Epithelial cell of proximal tubule (primary cell): ENCODE measurements at places on chromosomes 1 and 21.

GRCh38 chr1:93437976-93438605 is 9.8 kb upstream of the FNBP1L start:
- DNase-seq: no peak

- DNase-seq: no peak
Measured at GRCh38 chr21:35428489-35428888, 379.4 kb upstream of the RUNX1 start.

DNA sequence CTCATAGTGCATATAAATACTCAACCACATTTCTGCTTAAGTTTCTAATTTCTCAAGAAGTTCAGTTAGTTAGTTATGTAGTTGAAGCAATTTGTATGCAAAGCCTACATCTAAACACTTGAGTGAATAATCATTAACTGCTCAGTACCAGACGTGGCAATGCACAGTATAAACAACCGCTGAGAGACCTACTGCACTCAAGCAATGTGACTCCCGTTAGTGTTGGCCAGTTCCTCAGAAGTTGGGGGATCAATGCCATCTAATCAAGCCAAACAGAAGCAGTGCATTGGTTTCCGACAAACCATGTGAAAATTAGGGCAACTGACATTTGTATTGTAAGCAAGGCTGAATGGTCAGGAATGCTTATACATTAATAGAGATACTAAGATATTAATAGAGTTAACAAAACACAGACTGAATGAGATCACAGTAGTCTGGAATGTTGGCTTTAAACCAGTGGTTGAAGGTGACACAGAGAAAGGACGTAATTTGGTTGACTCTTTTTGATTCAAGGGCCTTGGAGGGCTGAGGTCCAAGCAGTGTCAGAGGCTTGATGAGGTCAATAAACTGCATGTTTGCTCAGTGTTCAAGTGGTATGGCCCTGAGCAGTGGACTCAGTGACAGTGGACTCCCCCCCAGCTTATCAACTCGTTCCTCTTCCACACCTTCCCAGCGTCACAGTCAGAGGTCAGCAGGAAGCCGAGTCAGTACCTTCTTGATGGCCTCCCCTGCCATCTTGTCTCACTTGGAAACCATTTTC is 255.5 kb downstream of the CTH start:
- peak; percentile 35 for DNase-seq

DNA sequence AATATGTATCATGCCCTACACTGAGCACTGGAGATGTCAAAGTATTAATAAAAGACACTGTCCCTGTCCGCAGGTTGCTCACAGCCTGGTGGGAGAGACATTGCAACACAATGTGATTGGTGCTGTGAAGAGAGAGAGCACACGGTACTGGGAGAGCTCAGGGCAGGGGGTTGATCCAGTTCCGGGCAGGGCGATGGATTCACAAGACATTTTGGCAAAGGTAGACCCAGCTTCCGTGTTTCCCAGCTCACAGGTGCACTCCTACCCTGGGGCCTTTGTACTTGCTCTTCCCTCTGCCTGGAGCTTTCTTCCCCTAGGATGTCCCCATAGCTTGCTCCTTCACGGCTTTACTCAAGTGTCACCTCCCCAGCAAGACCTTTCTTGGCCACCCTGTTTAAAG is 1.4 kb downstream of the PLA2G5 start:
- no peak for DNase-seq

DNA sequence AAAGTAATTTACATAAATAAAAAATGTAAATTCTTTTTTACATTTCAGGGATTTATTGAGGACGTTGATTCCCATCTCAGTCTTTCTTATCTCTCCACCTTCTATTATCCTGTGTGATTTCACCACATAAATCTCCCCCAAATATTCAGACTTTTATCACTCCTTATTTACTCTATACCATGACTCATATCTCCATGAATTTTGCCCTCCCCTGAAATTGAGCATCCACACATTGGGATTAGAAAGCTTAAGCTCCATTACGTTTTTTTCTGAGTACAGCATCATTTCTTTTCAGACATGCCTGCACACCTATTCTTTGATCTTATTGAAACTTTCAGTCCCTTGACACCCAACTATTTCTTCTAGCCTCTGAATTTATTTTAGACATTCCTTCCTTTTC is 111.2 kb downstream of the IFI44 start:
- DNase-seq: no peak

GRCh38 chr1:71908871-71909390 is 373.4 kb downstream of the NEGR1 start:
- no peak for DNase-seq

- DNase-seq: peak; percentile 84
Measured at GRCh38 chr1:97144527-97144926, 422.9 kb downstream of the PTBP2 start.

- DNase-seq: no peak
Measured at GRCh38 chr1:6523566-6523965, 30.7 kb downstream of the NOL9 start.

GRCh38 chr1:210250665-210250997 is 18.0 kb downstream of the SERTAD4 start:
- no peak for DNase-seq

DNA sequence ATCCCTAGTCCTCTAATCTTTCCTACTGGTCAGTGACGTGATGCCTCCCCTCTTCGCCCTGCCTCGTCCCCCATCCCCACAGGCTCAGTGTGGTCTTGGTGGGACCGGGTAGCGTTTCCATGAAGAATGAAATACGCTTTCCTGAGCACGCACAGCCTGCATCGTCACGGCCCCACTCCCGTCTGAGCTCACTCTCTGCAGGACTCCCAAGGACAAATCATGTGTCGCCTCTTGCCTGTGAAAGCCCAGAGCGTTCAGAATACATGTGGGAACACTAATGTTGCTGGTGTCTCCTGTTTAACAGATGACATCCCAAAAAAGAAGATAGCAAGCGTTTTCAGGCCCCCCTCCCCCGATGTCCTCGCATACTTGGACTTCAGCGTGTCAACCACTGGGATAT is 49.2 kb downstream of the S100B start:
- DNase-seq: no peak

GRCh38 chr21:14076143-14076806 is 134.5 kb downstream of the LIPI start:
- DNase-seq: no peak

- peak; percentile 6 for DNase-seq
Measured at GRCh38 chr1:208007938-208008342, 97.0 kb upstream of the CD34 start.

GRCh38 chr1:14725695-14726094 is 127.2 kb downstream of the KAZN start:
- no peak for DNase-seq

DNA sequence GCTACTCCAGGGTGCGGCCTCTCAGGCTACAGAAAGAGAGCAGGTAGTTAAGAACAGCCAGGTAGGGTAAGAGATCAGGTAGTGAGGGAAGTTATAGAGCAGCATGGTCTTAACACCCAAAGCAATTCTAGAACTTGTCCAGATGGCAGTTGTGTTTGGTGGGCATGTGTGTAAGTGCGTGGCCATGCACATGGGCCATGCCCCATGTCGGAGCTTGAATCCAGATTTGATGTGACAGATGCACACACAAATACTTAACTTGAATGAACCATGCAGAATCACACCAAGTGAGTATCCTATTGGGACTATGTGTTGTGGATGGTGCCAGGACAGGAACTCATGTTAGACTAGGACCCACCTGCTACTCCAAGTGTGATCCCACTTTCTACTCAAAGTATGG is 145.7 kb upstream of the HMGB4 start:
- DNase-seq: no peak

DNA sequence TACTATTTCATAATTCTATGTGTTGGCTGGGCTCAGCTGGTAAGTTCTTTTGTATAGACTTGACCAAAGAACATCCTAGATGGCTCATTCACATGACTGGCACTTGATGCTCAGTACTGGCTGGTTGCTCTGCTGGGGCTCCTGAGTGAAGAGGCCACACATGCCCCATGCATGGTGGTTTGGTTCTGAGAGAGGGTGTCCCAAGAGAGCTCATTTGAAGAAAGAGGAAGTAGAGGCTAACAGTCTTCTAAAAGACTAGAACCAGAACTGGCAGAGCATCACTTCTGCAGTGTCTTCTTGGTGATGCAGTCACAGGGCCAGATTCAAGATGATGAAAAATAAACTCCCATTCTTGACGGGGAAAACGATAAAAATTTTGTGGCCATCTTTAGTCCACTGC is 5.2 kb upstream of the BACH1 start:
- no peak for DNase-seq

- no peak for DNase-seq
Measured at GRCh38 chr1:13564073-13564472, 19.6 kb upstream of the PDPN start.

DNA sequence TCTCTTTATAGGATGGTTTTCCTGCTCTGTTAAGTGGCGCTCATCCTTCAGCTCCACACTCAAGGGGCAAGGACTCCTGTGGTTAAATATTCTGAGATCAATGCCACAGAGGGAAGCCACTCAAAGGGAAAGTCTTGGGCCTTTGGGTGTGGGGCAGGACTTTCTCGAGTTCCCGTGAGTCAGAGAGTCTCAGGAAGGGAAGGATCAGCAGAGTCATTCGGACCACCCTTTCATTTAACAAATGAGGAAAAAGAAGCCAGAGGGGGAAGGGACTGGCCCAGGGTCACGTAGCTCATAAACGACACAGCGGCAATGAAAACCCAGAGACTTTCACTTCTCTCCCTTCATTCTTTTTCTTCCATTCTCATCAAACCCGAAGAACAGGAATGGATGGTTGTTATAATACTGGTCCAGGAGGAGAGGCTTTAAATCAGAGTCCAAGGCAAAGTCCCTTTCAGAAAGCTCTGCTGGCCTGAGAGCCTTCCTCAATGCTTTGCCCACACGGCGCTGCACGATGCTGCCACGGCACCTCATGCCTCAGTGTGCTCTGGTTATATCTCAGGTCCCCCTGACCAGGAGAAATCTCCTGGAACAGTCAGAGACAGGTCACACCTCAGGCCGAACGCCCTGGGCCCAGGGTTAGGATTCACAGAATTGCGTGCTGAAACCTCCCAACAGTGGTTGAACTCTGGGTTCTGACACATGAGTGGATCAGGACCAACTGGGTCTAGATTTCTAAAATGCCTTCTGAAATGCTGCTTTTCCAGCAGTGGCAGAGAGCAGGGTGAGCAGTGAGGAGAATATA is 65.3 kb downstream of the TENT5C start:
- DNase-seq: no peak

GRCh38 chr1:13730751-13731482 is 30.9 kb downstream of the PRDM2 start:
- DNase-seq: no peak

DNA sequence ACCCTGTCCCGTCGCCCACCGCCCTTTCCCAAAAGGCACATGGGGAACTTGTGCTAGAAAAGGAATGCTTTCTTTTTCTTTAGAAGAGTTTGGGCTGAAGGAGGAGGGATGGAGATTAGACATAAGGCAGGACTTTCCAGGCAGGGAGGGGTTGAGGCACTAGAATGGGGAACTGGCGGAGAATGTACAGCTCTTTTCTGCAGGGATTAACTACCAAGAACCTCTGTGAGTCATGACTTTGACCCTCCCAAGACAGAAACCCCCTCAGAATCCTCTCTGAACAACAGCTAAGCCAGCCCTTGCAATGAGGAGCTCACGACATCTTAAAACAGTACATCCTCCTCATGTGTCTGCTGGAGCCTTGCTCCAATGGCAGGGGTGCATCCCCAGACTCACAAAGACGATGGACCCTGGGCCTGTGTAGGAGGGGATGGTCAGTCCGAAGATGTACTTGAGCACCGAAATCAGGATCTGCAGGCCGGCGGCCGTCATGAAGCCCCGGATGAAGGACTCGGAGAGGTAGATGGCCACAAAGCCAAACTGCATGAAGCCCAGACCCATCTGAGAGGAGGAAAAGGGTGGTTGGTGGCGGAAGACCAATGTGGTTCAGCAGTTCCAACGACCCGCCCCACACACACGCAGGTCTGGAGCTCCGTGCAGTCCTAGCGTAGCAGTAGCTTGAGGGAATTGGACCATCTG is 13.6 kb downstream of the SLC26A9 start:
- DNase-seq: no peak

DNA sequence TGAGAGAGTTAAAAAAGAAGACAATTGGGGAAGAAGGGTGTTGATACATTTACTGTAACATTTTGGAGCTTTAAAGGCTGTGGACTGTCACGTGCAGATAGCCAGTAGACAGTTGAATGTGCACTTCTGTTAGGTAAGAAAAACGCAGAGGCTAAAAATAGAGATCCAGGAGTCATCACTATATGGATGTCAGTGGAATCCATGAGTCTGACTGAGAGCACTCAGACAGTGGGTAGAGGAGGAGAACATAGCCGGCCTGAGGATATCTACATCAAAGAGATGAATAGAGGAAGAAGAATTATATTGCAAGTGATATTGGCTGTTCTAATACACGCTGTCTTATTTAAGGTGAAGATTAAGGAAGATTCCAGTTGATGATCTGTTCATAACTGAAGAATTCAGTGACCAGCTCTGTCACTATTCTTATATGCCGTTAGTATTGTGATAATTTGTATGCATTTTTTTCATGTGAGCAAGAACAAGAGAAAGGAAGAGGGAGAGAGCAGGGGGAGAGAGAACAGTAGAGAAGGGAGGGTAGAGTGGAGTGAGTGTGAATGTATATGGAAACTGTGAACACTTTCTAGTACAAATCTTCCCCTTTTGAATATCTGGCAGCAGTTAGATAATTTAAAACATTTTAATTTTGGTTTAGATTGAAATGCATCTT is 344.8 kb downstream of the CHRM3 start:
- DNase-seq: no peak

- no peak for DNase-seq
Measured at GRCh38 chr1:202068596-202068995, 54.1 kb upstream of the GPR37L1 start.

GRCh38 chr1:27598295-27598687 is 5.7 kb downstream of the AHDC1 start:
- no peak for DNase-seq

DNA sequence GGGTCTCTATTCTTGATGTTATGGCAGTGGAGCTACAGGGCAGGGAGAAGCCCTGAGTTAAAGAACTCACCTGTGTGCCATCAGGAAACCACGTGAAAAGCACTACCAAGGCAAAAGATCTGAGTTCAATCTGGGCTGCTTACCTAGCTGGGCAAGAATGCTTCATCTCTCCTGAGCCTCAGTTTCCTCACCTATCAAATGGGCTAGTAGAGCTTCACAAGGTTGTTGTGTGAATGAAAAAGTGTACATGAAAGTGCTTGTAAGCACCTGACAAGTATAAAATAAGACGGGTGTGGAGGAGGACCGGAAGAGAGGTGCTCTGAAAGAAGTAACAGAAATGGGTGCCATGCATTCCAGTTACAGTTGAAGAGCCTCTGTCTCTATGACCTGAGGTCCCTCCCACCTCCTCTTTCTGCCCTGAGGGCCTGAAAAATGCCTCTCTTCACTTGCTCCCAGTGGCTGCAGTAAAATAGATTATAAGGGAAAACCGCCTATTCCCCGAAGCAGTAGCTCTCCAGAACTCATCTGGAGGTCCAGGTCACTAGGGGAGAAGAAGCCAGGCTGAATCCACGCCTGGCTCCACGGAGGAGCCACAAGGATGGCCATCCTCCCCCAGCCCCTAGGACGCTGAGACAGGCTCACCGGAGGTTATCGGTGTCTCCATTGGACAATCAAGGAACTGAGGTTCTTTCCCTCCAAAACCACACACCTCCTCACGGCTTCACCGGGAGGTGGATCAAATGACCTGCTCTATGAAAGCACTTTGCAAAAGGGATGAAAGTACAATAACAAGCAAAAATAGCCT is 1.4 kb downstream of the GPR161 start:
- no peak for DNase-seq
